ENCODE measurements at places on chromosomes 11 and 22.

DNA sequence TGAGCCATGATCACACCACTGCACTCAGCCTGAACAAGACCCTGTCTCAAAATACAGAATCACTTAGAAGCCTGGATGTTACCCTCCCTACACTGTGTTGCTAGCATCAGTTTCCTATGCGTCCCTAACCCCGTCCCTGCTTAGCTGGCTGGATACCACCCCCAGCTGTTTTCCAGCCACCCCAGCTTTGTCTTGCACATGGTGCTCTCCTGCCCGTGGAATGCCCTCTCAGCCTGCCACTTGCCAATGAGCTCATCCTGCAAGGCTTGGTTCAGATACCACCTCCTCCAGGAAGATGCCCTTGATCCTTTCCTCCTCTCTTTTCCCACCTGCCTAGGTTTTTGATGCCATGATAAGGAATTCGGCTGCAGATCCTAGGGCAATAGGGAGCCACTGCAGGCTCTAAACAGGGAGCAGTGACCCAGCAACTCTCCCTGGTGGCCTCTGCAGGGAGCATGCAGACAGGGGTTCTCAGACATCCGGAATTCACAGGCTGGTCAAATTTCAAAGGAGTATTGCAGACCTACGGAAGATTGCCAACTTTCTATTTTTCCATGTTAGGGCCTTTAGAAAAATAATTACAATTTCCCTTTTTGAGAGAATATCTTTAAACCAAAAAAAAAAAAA, 52.7 kb upstream of the WNT7B start:
- DNase-seq, result no peak

GRCh38 chr11:65278356-65278755, 16.6 kb downstream of the POLA2 start:
- no peak for DNase-seq

GRCh38 chr22:26447584-26448329, 18.7 kb downstream of the ASPHD2 start:
- no peak for DNase-seq

GRCh38 chr11:96390488-96390792, 627 bp downstream of the JRKL start:
- peak; percentile 8 for DNase-seq

- peak; percentile 59 for DNase-seq
These were observed 8.1 kb downstream of the BCL9L start for GRCh38 chr11:118917481-118918127.

Data from CD4-positive, alpha-beta T cell treated with Interleukin-4 for 4 hours (primary cell).